ENCODE measurements at places on chromosomes 7 and 10.
A peak's percentile ranks its signal among the peaks of the same experiment; 100 is the strongest.

GRCh38 chr7:116290740-116291139 lies 80.4 kb downstream of the TES start:
- DNase-seq: peak; percentile 14

DNA sequence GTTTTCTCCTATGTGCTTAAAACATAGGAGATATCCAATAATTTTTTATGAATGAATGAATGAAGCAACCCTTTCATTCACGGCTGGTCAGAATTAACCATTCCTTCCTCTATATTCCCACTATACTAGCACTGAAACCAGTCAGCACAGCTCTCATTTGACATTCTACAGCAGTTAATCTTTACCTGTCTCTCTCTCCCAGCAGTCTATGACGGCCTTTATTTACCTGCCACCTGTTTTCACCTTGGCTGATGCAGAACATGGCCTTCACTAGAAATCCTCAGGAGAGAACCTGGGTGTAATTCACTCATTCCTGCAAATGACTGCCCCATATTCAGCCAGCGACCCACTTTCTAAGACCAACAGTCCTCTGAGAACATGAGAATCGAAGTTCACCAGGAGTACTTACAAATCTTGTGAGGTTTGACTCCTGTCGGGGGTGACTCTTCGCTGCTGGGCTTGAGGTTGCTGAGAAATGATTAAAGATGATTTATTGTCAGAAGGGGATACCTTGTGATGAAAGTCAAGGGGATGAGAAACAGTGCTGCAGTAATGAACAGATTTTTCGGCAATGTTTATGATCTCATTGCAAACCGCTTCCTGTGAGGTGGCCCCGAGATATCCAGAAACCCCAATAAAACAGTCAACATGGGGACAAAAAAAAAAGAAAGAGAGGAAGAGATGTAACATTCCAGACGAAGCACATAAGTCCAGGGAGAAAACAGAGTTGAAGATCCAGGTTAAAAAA lies 30.9 kb upstream of the PDLIM1 start:
- DNase-seq: no peak

- DNase-seq: no peak
These were observed 1006.6 kb upstream of the LRRN3 start for GRCh38 chr7:110084181-110084807.

GRCh38 chr7:1121886-1122831 lies 34.2 kb downstream of the GPER1 start:
- DNase-seq: no peak

Measured in iPS-NIHi11 (cell line).